ENCODE measurements at places on chromosomes 12 and 14.

- DNase-seq = no peak
Observed at GRCh38 chr14:36217732-36218131, 41.2 kb upstream of the PTCSC3 start.

DNA sequence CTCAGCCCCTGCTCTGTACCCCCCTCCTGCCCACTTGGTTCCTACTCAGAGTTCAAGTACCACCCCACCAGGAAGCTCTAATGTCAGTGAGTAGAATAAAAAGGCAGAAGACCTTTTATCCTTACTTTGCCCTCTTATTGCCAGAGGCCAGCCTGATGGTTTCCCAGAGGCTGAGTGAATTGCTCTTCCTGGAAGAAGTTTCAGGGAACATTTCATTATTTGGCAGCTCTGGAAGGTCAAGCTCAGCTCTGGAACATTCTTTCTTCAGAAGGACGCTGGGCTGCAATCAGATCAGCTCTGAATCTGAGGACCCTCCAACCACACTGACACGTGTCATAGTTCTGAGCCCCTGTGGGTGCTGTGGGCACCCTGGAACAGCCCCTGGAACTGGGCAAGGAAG is 188.9 kb downstream of the ETV6 start:
- DNase-seq = no peak

GRCh38 chr12:62744551-62744950 is 190.4 kb downstream of the PPM1H start:
- DNase-seq = no peak

DNA sequence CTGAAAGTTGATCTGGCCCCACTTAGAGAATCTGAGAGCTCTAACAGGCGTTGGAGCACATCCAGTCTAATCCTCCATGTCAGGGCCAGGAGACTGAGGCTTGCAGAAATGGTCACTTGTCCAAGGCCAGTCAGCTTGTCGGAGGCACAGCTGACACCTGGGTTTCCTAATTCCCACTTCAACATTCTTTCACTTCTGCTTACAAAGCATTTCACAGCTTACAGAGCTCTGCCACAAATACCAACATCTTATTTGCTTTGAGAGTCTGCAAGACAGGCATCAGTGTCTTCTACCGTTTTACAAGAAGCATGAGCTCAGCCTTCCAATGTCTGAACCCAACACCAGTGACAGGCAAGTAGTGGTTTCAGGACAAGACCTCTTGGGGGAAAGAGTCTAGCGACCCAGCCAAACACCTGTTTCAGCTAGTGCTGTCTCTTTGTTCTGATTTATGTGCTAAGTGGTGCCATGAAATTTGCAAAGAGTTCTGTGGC is 31.8 kb downstream of the ISCA2 start:
- no peak for DNase-seq

DNA sequence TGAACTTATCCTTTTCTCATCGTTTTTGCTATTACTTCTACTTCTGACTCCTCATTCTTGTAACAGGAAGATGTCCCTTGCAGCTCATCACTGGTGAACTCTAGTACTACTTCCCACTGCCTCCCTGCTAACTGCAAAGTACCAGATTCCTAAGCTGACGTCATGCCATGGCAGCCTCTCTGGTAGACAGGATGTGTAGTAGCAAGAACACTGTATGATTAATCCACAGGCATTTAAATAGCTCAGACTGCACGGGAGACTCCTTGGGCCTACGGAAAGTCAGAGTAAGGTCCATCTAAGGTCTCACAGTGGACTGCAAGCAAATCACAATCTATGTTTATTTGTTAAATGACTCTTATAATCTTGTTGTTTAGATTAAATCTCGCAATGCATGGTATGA is 43.5 kb downstream of the DNAI7 start:
- no peak for DNase-seq

GRCh38 chr14:95463171-95463901 is 53.1 kb downstream of the SYNE3 start:
- peak; percentile 50 for DNase-seq

DNA sequence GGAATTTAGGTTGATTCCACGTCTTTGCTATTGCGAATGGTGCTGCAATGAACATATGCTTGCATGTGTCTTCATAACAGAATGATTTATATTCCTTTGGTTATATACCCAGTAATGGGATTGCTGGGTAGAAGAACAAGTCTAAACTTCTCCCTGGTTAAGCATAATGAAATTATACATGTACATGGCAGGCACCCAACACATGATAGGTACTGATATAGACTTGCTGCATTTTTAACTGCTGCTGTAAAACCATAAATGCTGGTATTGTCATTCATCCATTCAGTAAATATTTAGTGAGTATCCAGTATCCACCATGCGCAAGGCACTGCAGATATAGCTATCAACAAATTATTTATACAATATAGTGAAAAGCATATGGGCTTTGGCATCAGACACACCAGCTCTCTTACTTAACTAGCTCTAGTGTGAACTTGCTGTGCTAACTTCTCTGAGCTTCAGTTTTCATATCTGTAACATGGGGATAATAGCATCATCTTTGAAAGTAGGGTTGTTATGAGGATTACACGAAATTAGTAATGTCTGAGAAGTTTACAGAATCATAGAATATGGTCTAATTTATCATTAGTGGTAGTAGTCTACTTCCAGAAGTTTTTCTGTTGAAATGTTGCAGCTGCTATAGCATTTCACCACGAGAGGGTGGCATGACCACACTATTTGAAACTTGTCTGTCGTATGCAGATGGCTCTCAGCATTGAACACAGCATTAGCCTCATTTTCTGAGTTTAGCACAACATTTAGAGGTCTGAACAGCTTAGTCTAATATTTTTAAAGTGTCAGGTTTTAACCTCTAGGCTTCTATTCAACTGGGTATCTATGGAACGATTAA is 32.0 kb upstream of the SEL1L start:
- DNase-seq = no peak

DNA sequence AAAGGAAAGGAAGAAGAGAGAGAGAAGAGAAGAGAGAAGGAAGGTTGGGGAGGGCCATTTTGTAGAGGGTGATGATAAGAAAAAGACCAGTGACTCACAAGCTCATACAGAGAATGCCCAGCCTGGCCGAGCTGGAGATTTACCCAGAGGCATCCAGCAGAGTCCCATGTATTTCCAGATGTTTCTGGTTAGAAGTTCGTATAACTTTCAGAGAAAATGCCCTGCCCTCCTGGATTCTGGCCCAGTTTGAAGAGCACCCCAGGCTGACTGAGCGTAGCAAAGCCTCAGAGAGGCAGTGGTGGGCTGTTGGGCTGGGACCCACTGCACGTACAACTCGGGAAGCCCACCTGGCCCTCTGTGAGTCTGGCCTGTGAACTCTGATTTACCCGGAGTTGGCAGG is 221.8 kb downstream of the SLC41A2 start:
- no peak for DNase-seq

- no peak for DNase-seq
Observed at GRCh38 chr12:65962036-65962430, 137.8 kb downstream of the HMGA2 start.

DNA sequence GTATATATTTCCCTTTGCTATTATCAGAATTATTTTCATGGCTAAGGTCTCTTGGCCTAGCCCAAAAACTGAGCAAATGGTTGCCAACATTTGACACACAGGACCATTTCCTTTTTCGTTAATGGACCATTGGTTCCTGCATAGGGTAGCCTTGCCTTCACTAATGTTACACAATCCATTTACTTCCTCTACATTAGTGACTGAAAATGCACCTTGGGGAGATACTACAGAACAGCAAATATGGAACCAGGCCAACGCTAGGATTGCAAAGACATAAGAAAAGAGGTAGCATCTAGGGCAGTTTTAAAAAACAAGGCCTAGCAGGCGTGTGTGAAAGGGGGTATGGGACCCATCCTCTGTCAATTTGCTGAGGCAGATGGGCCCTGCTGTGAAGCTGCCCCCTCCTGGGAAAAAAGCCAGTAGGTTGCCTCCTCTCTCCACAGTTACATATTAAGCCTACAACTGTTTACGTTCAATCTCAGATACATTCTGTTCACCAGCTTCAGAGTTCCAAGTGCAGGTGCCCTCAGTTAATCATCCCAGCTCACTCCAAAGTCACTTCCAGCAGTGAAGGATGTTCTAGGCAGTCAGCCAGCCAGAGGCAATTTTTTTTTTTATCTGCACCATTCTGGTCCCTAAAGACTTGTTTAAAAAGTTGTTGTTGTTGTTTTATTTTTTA is 15.0 kb downstream of the AQP6 start:
- DNase-seq = no peak

DNA sequence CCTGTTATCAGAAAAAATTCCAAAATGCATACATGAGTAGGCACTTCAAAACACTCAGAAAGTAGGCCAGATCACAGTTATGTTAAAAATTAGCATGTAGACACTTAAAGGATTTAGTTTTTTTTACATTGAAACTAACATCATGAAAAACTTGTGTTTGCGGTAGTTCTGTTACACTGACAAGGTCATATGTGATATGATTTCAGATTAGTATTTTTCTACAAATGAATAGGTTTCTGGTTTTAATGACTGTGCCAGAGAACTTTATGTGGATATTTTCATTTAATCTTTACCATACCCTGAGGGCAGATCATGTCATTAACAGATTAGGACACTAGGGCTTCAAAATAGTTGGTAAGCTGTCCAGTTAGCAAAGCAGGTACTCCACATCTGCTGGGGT is 20.7 kb downstream of the YARS2 start:
- no peak for DNase-seq

DNA sequence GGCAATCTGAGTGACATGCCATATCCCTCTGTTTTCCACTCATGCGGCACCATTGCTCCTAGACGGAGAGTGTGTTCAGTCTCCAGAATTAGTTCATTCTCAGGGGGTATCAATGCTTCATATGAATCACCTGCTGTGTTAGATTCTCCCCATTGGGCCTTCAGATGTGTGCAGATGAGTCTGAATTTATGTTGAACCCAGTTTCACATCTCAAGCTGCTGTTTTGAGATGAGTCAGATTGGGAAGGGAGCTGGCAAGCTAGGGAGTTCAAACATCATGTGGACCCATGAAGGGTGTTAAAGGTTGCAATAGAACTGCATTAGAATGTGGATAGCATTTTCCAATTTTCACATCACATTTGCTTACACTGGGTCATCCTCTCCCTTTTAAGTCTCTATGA is 46.9 kb upstream of the KCNA1 start:
- no peak for DNase-seq

- DNase-seq = no peak
Observed at GRCh38 chr14:73394317-73394716, 64.0 kb downstream of the NUMB start.

DNA sequence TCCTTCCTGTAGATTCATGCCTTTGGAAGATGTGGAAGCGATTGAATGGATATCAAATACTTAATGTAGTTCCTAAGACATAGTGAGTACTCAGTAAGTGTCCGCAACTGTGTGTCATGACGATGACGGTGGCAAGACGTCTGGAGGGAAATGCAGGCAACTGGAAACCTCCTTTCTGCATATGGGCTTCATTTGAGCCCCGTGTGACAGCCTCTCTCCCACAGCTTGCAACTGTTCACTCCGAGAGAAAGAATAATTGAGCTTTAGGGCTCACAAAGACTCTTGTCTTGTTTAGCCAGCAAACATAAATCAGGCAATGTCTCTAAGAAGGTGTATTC is 6.9 kb downstream of the CFAP251 start:
- DNase-seq = no peak

DNA sequence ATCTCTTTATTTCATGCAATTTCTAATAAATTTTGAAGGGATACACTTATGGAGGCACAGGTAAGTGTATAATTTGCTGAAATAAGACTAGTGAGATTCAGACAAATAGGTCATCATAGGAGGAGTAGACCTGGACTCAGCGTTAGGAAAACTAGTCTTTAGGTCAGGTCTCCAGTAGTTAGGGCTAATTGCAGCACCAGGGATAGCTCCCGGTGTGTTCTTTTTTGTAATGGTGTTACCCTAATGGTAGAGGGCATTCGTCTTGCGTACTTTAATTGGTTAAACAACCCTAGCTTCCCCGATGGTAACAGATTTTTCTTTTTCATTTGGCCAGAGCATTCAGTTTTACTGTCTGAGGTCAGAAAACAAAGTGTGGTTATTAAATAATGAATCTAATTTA is 64.9 kb downstream of the ARID2 start:
- DNase-seq = no peak

GRCh38 chr12:49702009-49702408 is 5.2 kb downstream of the FMNL3 start:
- DNase-seq = no peak

- peak; percentile 49 for DNase-seq
Observed at GRCh38 chr14:69358233-69358963, 39.7 kb downstream of the ERH start.

DNA sequence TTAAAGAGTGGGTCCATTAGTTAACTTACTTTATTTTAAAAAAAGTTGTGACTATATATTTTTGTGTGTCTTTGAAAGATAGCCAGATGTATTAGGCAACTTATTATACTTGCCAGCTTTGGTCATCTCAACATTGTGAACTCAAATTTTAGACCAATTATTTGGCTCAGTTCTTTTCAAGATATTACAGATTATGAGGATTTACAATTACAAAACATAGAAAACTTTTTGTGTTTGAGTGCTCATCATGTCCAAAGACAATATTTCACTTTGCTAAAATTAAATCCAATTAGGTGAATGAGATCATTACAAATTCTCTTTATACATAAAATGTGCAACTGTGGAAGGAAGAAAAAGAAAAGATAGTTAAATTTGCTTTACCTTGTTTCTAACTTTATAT is 18.3 kb upstream of the PDE3A start:
- DNase-seq = no peak

DNA sequence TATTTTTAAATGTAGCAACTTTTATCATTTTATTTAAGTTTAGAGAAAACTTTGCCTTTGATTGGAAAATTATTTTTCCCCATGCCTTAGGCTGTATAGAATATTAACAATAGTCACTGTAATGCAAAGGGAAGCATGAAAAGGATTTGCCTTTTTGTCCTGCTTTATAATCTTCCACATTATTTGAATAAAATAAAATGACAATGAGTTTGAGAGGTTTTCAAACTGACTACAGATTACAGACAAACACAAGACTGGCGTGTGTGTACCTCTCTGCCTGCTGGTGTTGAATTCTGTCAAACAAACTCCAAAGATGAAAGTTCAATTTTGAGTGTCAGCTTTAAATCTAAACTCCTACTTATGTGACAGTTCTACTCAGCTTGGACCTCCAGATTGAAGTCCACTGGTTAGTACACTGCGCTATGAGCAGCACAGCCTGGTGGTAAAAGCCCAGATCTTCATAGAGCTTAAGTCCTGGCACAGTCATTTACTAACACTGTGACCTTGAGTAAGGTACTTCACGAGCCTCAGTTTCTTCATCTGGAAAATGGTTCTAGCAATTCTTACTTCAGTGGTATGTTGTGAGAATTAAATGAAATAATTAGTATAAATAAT is 98.3 kb upstream of the CPNE8 start:
- no peak for DNase-seq

GRCh38 chr12:48717252-48717695 is 767 bp upstream of the CCNT1 start:
- no peak for DNase-seq

All from activated T-cell treated with anti-CD3 and anti-CD28 coated beads, Interleukin-2, amount 50 U/mL, for 24 hours (primary cell).